CD4-positive, alpha-beta T cell treated with Interleukin-4 for 1 hour (primary cell): ENCODE measurements at places on chromosomes 7 and 10.

GRCh38 chr7:125061776-125062397 is 132.3 kb upstream of the POT1 start:
- no peak for DNase-seq

GRCh38 chr10:97412891-97413304 is 11.8 kb upstream of the RRP12 start:
- DNase-seq: no peak

GRCh38 chr10:2464483-2464882 is 602.9 kb upstream of the PFKP start:
- no peak for DNase-seq

GRCh38 chr10:78528749-78529204 is 495.1 kb downstream of the RPS24 start:
- DNase-seq: no peak

GRCh38 chr10:33252324-33252723 is 82.1 kb downstream of the NRP1 start:
- DNase-seq: no peak

- DNase-seq: peak; percentile 32
These were observed 192.1 kb downstream of the CELF2 start for GRCh38 chr10:11209830-11210181.

- DNase-seq: no peak
These were observed 550.6 kb downstream of the GLRX3 start for GRCh38 chr10:130686689-130687300.

- DNase-seq: no peak
These were observed 10.1 kb downstream of the HACD1 start for GRCh38 chr10:17607060-17607459.

GRCh38 chr10:13528875-13529713 is at the start of gene BEND7:
BEND7 (minus strand) TSS chr10:13529014; CDS start chr10:13528533, 481 bp downstream.
- DNase-seq: no peak
